Activated T-cell treated with anti-CD3 and anti-CD28 coated beads, Interleukin-2, amount 50 U/mL, for 72 hours (primary cell): ENCODE measurements at places on chromosomes 13 and 19. TPM values are rescaled to one million over a fixed set of nuclear protein-coding genes. Genes with fewer than 3 reads are reported as not detected.

DNA sequence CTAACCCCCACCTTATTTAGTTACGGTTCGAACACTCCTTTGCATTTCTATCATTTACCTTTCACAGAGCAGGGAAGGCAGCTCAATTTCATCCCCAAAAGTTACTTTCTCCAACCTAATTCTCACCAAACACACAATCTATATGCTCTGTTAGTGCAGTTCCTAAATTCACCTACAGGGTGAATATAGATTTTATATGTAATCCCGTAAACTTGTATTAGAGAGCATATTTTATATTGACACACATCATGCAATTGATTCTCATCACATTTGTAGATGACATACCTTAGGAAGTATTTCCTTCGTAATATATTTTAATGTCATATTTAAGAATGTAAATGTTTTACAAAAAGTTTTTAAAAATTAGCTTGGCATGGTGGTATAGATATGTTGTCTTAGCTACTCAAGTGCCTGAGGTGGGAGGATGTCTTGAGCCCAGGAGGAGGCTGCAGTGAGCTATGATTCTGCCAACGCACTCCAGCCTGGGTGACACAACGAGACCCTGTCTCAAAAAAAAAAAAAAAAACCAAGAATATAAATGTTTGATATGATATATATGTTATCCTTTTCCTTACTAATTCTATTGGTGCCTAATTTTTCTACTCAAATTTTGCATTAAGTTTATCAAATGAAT, 57.3 kb upstream of the TNFRSF19 start:
- DNase-seq: no peak
- no peak overlapping the region for H3K4me3 ChIP-seq
- no peak overlapping the region for H3K27ac ChIP-seq
- peaks cover 44% of the 10 kb centered on the region for H3K27me3 ChIP-seq

- H3K27me3 ChIP-seq: peaks cover 6% of the 10 kb centered on the region
- H3K4me1 ChIP-seq: no peaks in the 10 kb centered on the region
- no peak for DNase-seq
- H3K36me3 ChIP-seq: peaks cover 2% of the 10 kb centered on the region
These were observed 186.6 kb upstream of the TSHZ3 start for GRCh38 chr19:31535691-31536460.

Gene ZNF497
- 1.5 TPM for total RNA-seq

- H3K36me3 ChIP-seq: peaks cover 22% of the 10 kb centered on the region
- H3K27ac ChIP-seq: no peak overlapping the region
- peak overlapping the region; percentile 90 for H3K4me3 ChIP-seq
- peak; percentile 63 for DNase-seq
- H3K4me1 ChIP-seq: peaks cover 46% of the 10 kb centered on the region
- H3K27me3 ChIP-seq: no peaks in the 10 kb centered on the region
These were observed 518 bp downstream of the TFDP1 start for GRCh38 chr13:113584870-113585671.

DNA sequence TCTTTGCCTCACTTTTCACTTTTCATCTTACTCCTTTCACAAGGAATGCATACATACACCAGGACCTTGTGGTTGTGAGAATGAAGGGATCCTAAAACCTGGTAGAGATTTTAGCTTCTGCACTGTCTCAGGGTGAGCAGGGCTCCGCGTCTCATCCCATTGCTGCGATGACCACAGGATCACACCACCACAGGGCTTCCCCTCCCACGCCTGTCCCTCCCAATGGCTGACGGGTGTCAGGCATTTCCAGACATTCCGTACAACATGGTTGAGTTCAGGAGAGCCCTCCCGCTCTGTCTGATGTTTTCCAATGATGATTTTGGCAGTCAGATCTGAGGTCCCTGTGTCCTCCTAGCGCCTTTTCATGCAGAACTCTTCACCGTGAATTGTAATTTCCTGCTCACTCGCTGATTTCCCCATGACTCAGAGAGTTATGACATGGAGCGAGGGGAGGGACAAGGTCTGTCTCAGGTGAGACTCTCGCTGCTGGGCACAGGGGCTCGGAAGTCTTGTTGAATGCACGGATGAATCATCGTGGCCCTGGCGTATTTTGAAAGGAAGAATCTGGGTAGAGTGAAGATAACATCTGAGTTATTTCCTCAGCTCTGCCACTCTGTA, 102.8 kb downstream of the TEX29 start:
- H3K27ac ChIP-seq: no peak overlapping the region
- no peaks in the 10 kb centered on the region for H3K4me1 ChIP-seq
- DNase-seq: no peak

DNA sequence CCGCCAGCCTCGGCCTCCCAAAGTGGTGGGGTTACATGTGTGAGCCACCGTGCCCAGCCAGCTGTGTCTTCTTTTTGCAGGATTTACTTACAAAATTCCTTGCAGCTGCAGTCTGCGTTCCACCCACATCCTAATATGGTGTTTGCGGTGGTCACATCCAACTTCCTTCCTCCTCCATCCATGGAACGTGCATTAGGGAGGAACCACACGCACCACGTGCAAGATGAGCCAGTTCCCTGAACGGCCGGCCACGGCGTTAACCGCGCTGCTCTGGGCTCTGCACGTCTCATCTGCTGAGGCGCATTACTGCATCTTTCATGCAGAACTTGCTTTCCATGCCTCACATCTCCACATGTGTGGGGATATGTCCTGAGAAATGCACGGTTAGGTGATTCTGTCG, 13.0 kb upstream of the SIGLEC11 start:
- no peaks in the 10 kb centered on the region for H3K4me1 ChIP-seq
- H3K27ac ChIP-seq: no peak overlapping the region
- no peaks in the 10 kb centered on the region for H3K27me3 ChIP-seq
- no peak for DNase-seq

DNA sequence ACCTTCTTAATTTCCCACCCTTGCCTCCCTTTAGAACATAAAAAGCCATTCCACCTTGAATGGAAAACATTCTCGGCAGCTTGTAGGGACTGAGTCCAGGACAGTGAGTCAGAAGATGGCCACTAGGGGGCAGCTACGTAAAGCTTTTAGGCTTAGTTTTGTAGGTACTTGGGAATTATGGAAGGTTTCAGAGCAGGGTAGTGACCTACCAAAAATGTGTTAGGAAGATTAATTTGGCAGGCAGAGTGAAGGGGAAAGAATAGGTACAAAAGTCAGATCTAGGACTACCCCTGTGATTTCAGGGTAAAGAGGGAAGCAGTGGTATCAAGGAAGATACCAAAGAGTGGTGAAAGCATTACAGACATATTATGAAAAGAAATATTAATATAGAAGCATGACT, 198.4 kb downstream of the NDFIP2 start:
- peak; percentile 45 for DNase-seq
- no peaks in the 10 kb centered on the region for H3K36me3 ChIP-seq
- no peaks in the 10 kb centered on the region for H3K4me1 ChIP-seq
- H3K27ac ChIP-seq: no peak overlapping the region
